ENCODE measurements at places on chromosomes 1 and 21. TPM values are rescaled to one million over a fixed set of nuclear protein-coding genes. Genes with fewer than 3 reads are reported as not detected.

Gene CA6
- total RNA-seq: not detected

Gene SLC6A17
- 1.1 TPM for total RNA-seq

Gene TSPAN2
- 0.87 TPM for total RNA-seq

Gene UBASH3A
- not detected for total RNA-seq

Gene SPRR2F
- not detected for total RNA-seq

Gene C1orf74
- total RNA-seq: 1.4 TPM

Gene GNAT2
- under 0.01 TPM for total RNA-seq

Gene RHD
- 0.20 TPM for total RNA-seq

Gene RASAL2
- total RNA-seq: 13.1 TPM

Gene KRTCAP2
- total RNA-seq: 232 TPM

Gene ZFP69B
- 0.65 TPM for total RNA-seq

Gene DEPDC1
- total RNA-seq: 7.6 TPM

Gene TMEM222
- 24.2 TPM for total RNA-seq

Gene PTGS2
- total RNA-seq: 21.0 TPM

Gene AQP10
- not detected for total RNA-seq

Gene UROD
- 272 TPM for total RNA-seq

Gene TINAGL1
- total RNA-seq: 317 TPM

Gene PRR9
- not detected for total RNA-seq

Gene PHACTR4
- total RNA-seq: 13.3 TPM

Gene C1orf210
- not detected for total RNA-seq

Gene SNIP1
- 8.5 TPM for total RNA-seq

Gene TMEM69
- total RNA-seq: 13.1 TPM

Gene KRTAP12-2
- total RNA-seq: not detected

Gene LAMC1
- total RNA-seq: 240 TPM

Gene NID1
- total RNA-seq: 178 TPM

Gene UAP1
- 41.2 TPM for total RNA-seq

Gene HSD3B1
- total RNA-seq: not detected

Gene F5
- total RNA-seq: not detected

Gene ZNF648
- not detected for total RNA-seq

Gene EXTL1
- total RNA-seq: under 0.01 TPM

Gene CFHR3
- not detected for total RNA-seq

Gene MPC2
- 19.6 TPM for total RNA-seq

Gene TCHHL1
- total RNA-seq: not detected

Measured in lung microvascular endothelial cell (primary cell).